Activated naive CD8-positive, alpha-beta T cell treated with anti-CD3 and anti-CD28 coated beads for 36 hours (primary cell): ENCODE measurements at places on chromosomes 13 and 19. TPM values are rescaled to one million over a fixed set of nuclear protein-coding genes. Genes with fewer than 3 reads are reported as not detected.

SMIM44 gene
- not detected for total RNA-seq

SSC5D gene
- total RNA-seq: 0.46 TPM

ATP4B gene
- not detected for total RNA-seq

C3 gene
- 0.22 TPM for total RNA-seq

CLC gene
- total RNA-seq: not detected

KANK3 gene
- 0.64 TPM for total RNA-seq

PSG7 gene
- total RNA-seq: not detected

SYNGR4 gene
- not detected for total RNA-seq

KISS1R gene
- total RNA-seq: 13.3 TPM

OR4F17 gene
- total RNA-seq: not detected

DIAPH3 gene
- 21.0 TPM for total RNA-seq

CD33 gene
- 0.62 TPM for total RNA-seq

SHD gene
- not detected for total RNA-seq

C19orf81 gene
- total RNA-seq: 2.6 TPM

PLVAP gene
- total RNA-seq: not detected

SH2D3A gene
- 26.1 TPM for total RNA-seq
